ENCODE measurements at places on chromosomes 3 and 15. TPM values are rescaled to one million over a fixed set of nuclear protein-coding genes. Genes with fewer than 3 reads are reported as not detected.

DNA sequence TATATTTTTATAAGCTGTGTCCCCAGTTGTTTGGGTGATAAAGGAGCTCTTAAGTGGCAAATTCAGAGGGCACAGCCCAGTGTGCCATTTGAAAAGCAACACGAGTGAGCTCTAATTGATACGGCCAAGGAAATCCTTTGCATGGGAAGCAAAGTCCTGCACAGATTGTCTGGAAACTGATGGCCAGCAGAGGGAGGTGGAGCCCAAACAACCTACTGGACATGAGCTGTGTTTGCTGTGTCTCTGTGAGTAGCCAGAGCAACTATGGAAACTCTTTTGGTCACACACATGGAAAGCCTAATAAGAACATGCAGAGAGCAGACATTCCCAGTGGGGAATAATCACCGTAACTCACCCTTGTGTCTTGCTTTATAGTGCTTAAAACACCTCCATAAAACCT lies 24.4 kb downstream of the ONECUT1 start:
- H3K27me3 ChIP-seq: no peaks in the 10 kb centered on the region
- no peaks in the 10 kb centered on the region for H3K4me1 ChIP-seq
- DNase-seq: peak; percentile 30
- no peak overlapping the region for H3K27ac ChIP-seq

RHOA gene
- total RNA-seq: 338 TPM

TRPM1 gene
- not detected for total RNA-seq

GOLGA8G gene
- not detected for total RNA-seq

DNA sequence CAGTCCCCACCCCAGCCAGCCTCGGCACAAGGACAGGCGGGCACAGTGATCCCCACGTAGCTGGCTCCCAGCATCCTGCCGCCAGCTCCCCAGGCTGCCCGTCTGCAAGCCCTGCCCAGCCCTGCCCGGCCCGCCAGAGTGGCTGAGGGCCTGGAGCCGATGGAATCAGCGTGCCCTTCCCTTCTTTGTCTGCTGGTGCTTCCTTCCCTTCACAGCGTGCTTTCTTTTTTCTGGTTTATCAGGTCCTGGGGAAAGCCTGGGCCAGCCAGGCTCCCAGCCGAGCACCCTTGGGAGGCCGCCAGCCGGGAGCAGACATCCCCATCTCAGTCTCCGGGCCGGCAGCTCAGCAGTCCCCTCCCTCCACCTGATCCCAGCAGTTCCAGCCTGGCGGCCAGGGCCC lies 54.7 kb upstream of the SMAD6 start:
- H3K27me3 ChIP-seq: no peaks in the 10 kb centered on the region
- no peak for DNase-seq
- no peak overlapping the region for H3K4me3 ChIP-seq
- H3K27ac ChIP-seq: no peak overlapping the region
- H3K4me1 ChIP-seq: peaks cover 26% of the 10 kb centered on the region

- no peak overlapping the region for H3K4me3 ChIP-seq
- H3K27ac ChIP-seq: no peak overlapping the region
- no peaks in the 10 kb centered on the region for H3K27me3 ChIP-seq
Observed at GRCh38 chr15:81752974-81753373, 292.8 kb downstream of the MEX3B start.

- H3K4me3 ChIP-seq: no peak overlapping the region
- DNase-seq: peak; percentile 20
- peaks cover 12% of the 10 kb centered on the region for H3K4me1 ChIP-seq
- no peak overlapping the region for H3K27ac ChIP-seq
- H3K36me3 ChIP-seq: no peaks in the 10 kb centered on the region
- H3K27me3 ChIP-seq: no peaks in the 10 kb centered on the region
Observed at GRCh38 chr15:37135225-37135624, 34.9 kb upstream of the MEIS2 start.

GRCh38 chr15:62665449-62665848 lies 377.1 kb upstream of the TPM1 start:
- H3K4me1 ChIP-seq: no peaks in the 10 kb centered on the region
- H3K27me3 ChIP-seq: no peaks in the 10 kb centered on the region
- DNase-seq: no peak
- no peak overlapping the region for H3K27ac ChIP-seq
- H3K4me3 ChIP-seq: no peak overlapping the region

DNA sequence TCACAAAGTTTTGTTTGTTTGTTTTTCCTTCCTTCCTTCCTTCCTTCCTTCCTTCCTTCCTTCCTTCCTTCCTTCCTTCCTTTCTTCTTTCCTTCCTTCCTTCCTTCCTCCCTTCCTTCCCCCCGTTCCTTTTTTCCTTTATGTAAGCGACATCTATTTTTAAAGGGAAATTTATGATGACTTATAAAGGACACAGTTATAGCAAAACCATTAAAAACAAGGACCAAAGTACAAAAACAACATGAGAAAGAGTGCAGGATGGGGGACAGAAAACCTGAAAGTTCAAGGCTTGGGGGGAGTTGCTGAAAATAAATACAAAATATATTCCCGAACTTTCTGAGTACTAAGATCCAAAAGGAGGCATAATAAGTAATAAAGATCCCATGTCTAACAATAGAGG lies 1.8 kb downstream of the ADGRG7 start:
- H3K27me3 ChIP-seq: no peaks in the 10 kb centered on the region
- H3K27ac ChIP-seq: no peak overlapping the region
- H3K36me3 ChIP-seq: no peaks in the 10 kb centered on the region
- H3K4me1 ChIP-seq: no peaks in the 10 kb centered on the region

DNA sequence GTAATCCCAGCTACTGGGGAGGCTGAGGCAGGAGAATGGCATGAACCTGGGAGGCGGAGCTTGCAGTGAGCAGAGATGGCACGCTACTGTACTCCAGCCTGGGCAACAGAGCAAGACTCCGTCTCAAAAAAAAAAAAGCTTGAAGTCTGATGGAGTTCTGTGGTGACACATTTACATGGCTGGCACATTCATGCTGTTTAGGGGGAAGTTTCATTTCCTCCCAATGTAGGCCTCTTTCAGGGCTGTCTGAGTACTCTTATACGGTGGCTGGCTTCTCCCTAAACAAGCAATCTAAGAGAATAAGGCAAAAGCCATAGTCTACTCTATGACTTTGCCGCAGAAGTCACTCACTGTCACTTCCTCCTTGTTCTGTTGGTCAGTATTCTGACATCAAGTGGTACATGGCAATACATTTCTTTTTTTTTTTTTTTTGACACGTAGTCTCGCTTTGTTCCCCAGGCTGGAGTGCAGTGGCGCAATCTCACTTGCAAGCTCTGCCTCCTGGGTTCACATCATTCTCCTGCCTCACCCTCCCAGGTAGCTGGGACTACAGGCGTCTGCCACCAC lies 41.2 kb downstream of the OIP5 start:
- no peaks in the 10 kb centered on the region for H3K36me3 ChIP-seq
- H3K27ac ChIP-seq: no peak overlapping the region
- no peak for DNase-seq
- H3K4me1 ChIP-seq: no peaks in the 10 kb centered on the region

GPR156 gene
- 3.1 TPM for total RNA-seq

Measured in Caco-2 (cell line).